ENCODE measurements at places on chromosomes 11 and 22.
A peak's percentile ranks its signal among the peaks of the same experiment; 100 is the strongest.

DNA sequence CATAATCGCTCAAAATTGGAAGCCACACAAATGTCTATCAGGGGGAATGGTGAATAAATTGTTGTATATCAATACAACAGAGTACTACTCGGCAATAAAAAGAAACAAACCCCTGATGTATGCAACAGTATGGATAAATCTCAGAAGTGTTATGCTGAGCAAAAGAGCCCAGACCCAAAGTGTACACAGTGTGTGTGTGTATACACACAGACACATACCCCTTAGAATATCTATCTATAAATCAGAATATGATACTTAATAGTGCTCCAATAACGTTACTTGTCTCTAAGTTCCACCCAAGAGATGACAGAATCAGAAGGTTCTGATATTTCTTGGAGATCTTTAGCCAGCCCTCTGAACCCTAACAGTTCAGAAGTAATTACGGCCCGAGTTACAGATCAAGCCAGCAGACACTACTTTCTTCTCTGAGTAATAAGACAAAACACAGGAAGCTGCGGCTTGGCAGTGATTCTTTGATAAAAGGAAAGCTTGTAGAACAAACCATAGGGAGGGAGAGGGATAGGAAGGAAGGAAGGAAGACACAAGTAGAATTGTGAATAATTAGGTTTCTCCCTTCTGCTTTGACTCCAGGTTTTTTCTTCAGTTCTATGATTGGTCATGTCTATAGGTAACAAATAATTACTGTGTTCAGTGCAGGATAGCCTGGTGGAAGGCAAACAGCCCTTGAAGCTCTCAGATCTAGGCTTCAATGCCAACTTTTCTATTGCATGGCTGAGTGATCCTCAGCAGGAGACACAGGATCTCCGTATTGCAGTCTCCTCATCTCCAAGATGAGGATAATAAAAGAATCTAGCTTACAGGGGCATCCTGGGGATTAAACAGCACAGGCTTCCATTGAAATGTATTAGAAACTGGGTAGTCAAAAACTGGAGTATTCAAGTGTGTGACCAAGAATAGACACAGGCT lies 75.6 kb upstream of the TEAD1 start:
- DNase-seq: no peak

GRCh38 chr11:64564419-64564818 lies 26.6 kb upstream of the SLC22A12 start:
- DNase-seq: no peak

- DNase-seq: no peak
These were observed 5.0 kb downstream of the SHANK3 start for GRCh38 chr22:50677493-50678217.

DNA sequence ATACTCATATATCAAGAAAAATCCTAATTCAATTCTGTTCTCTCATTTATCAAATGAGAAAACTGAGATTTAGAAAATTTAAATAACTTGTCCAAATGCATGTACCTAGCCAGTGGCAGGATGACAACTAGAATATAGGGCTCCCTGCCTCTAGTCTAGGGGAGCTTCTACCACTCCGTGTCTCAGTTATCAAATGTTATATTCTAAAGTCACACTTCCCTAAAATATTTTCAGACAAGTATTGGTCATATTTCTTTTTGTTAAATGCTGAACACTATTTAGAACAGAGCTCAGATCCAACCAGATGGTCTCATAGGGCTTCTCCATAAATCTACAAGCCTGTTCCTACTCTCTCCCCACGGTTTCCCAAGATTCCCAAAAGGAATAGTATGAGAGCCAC lies 26.3 kb downstream of the KCNJ1 start:
- no peak for DNase-seq

- peak; percentile 6 for DNase-seq
These were observed 69.7 kb downstream of the PRSS23 start for GRCh38 chr11:86869966-86870570.

DNA sequence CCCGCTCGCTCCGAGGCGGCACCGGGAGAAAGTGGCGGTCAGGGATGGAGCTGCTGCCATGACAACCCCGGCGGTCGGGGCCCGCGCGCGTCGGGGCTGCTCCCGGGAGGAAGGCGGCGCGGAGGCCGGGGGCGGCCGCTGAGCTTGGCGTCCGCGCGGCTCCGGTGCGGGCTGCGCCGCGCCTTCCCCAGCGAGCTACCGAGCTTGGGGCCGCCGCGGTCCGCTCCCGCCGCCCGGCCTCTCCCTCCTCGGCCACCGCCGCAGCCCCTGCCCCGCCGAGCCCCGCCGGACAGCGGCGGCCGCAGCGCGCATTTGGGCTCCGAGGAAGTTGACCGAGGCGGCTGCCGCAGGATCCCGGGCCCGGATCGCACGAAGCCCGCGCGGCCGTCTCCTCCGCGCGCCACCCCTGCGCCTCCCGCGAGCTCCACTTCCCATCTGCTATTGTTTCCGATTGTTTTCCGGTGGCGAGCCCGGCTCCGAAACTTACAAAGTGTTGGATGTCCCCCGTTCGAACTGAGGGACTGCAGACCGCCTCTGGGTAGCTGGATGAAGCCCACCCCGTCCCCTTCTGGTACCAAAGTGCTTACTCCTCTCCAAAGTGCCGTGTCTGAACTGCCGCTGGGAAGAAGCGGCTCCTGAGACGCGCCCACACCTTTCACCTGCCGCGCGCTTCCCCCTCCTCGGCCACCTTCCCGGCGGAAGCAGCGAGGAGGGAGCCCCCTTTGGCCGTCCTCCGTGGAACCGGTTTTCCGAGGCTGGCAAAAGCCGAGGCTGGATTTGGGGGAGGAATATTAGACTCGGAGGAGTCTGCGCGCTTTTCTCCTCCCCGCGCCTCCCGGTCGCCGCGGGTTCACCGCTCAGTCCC lies 540.3 kb downstream of the NTM start:
- DNase-seq: no peak

GRCh38 chr11:59773083-59773440 lies 17.9 kb downstream of the STX3 start:
- DNase-seq: no peak

DNA sequence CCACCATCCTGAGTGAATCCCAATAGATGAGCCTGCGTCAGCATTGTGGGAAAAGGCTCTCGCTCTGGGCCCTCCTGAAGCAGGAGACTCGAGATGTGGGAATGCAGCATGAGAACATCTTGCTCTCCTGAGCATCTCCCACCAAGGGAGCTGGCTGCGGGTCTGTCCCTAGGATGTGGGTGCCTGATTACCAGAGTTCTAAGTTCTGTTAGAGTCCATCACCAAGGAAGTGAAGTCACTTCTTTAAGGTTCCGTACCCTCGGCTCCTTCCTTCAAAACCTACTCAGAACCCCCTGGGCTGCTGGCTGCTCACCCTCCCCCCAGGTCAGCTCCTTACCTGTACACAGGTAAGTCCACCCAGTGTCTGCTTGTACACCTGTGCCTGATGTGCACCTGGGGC lies 100.5 kb upstream of the IGLL5 start:
- DNase-seq: no peak

DNA sequence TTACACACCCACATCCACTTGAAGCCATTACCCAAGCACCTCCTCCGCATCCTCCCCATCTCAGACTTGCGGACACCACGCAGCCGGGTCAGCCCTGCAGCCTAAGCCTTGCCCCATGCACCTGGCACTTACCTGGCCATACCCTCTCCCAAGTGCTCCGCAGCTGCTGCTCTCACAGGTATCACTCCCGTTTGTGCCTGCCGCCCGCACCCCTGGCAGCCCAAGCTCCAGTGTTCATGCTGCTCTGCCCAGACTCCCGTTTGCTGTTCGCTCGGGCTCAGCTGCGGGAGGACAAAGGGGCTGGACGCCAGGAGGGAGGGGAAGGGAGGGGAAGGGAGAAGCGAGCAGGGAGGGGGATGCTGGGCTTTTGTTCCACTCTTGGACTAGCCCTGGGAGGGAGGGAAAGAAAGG lies at the start of gene KLHL35:
KLHL35 (minus strand) TSS at position 293 of the 411 bp plus-strand sequence. CDS start 2,574 bp downstream, outside the sequence.
- no peak for DNase-seq

GRCh38 chr11:2708151-2708581 lies 8.4 kb upstream of the KCNQ1OT1 start:
- DNase-seq: no peak

DNA sequence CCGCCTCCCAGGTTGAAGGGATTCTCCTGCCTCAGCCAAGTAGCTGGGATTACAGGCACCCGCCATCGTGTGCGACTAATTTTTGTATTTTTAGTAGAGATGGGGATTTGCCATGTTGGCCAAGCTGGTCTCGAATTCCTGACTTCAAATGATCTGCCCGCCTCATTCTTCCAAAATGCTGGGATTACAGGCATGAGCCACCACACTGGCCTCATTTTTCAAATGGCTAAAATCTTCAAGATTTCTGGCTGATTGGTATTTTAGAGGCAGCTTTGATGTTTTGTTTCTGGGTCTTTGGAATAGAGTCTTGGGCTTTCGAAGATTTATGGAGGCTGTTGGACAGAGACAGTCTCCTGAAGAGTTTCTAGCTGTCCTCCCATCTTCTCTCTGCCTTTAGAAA lies 5.8 kb upstream of the SLC3A2 start:
- no peak for DNase-seq

DNA sequence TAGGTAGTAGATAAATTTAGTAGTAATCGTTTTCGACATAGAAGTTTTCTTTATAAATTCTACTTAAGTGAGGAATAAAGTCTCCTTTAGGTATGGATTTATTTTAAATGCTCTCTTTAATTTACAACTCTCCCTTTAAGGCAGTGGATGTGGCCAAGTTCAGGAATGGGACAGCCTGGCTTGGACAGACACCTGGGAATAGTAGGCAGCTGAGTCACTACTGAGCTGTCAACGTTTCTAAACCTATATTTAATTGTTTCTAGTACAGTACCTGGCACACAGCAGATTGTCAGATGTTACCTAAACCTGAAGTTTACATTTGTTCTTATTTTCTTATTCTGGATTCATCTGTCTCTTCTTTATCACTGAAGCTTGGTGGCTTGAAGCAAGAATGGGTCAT lies 85.1 kb downstream of the DEPDC5 start:
- DNase-seq: no peak

- DNase-seq: no peak
These were observed 361 bp downstream of the SRPRA start for GRCh38 chr11:126268361-126268707.

DNA sequence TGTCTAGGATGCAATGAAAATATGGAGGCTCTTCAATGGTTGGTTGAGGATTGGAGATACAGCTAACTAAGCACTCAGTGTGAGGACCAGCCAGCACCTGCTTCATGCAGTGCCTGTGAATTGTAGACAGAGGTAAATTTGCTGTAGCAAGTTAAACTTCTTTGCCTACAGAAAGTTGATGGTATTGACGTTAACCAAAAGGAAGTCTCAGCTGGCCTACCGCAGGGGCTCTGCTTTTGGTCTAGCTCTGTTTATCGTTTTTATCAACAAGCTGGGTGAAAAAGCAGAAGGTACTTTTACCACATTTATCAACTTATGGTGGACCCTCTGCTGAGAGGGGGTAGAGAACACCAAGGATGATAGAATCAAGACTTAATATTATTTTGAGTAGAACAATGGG lies 51.6 kb downstream of the GRAMD1B start:
- DNase-seq: no peak

GRCh38 chr11:44969651-44970252 lies 19.1 kb upstream of the TP53I11 start:
- no peak for DNase-seq

GRCh38 chr11:111693224-111693937 lies 72.8 kb downstream of the PPP2R1B start:
- no peak for DNase-seq

DNA sequence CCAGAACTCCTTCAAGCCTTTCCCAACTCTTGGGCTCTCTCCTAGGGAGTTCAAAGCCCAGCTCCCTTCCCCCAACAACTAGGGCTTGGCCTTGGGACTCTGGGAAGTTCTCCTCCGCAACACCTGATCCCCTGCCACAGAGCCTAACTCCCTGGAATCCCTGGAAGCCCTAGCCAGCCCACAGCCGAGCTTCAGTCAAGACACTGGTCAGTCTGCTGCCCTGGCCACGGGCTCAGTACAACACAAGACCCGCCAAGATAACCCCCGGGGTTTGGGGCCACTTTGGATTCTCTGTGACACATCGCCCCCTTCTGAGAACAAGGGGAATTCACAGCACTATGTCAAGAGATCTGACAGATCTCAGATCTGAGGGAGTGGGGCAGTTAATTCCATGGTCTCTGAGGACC lies 58.3 kb downstream of the SLC22A12 start:
- no peak for DNase-seq

DNA sequence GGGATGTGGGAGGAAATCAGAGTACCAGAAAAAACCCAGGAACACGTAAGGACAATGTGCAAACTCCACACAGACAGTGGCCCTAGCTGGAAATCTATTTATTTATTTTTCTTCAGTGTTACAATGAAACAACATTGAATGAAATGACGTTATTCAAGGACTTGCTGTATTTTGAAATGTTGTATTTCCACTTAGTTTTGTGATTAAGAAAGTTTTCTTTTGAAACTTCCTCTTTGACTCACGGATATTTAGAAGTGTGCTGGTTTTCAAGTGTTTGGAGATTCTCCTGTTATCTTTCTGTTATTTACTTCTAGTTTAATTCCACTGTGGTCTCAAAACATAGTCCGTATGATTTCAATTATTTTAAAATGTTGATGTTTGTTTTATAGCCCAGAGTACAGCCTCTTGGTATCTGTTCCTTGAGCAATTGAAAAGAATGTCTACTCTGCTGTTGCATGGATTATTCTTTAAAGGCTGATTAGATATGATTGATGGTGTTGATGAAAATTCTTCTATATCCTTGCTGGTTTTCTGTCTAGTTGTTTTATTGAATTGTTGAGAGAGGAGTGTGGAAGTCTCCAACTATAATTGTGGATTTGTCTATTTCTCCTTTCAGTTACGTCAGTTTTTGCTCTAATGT lies 141.0 kb downstream of the ARHGAP20 start:
- no peak for DNase-seq

DNA sequence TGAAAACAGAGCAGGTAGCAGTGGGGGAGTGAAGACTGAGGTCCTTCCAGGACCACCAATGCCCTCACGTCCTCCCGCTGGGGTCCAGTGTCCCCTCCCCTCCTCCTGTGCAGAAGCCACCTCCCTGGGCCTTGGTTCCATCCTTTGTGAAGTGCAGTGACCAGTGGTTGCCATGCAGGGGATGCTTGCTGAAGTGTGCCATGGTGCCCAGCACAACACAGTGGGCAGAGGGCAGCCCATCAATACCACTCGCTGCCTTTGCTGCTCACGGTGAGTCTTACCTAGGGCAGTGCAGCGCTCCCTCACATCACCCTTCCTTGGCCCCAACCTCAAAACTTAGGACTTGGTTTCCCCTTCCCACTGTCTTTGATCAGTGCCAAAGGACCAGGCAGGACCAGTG lies 12.9 kb downstream of the MYEOV start:
- no peak for DNase-seq

GRCh38 chr11:36375353-36376008 lies 79.4 kb downstream of the PRR5L start:
- DNase-seq: no peak

GRCh38 chr11:112723676-112724495 lies 237.3 kb upstream of the NCAM1 start:
- no peak for DNase-seq

All from stimulated activated CD8-positive, alpha-beta memory T cell treated with anti-CD3 and anti-CD28 coated beads, Interleukin-7, amount 100 ng/mL, for 24 hours (primary cell).